Lung microvascular endothelial cell (primary cell): ENCODE measurements at places on chromosomes 2 and 18. TPM values are rescaled to one million over a fixed set of nuclear protein-coding genes. Genes with fewer than 3 reads are reported as not detected.

The LRRC30 gene
- not detected in 2 replicates for total RNA-seq

The NOSTRIN gene
- 0.40 and 1.1 TPM in 2 replicates for total RNA-seq

The KCNS3 gene
- 0.20 and 0.65 TPM in 2 replicates for total RNA-seq

The RAB12 gene
- 43.4 and 54.8 TPM in 2 replicates for total RNA-seq

The CCDC85A gene
- 1.4 and 2.6 TPM in 2 replicates for total RNA-seq

The APCDD1 gene
- not detected in 2 replicates for total RNA-seq

The EN1 gene
- not detected in 2 replicates for total RNA-seq

The SAG gene
- total RNA-seq = not detected in 2 replicates

The CYP27C1 gene
- not detected in 2 replicates for total RNA-seq

The FBXO15 gene
- total RNA-seq = 0.20 and 0.22 TPM in 2 replicates

The GPATCH11 gene
- total RNA-seq = 4.1 and 5.2 TPM in 2 replicates
